ENCODE measurements at places on chromosomes 16 and 17. TPM values are rescaled to one million over a fixed set of nuclear protein-coding genes. Genes with fewer than 3 reads are reported as not detected.

EPN3 gene
- total RNA-seq, result 20.9 TPM

HS3ST3B1 gene
- total RNA-seq, result 0.21 TPM

MSI2 gene
- total RNA-seq, result 35.7 TPM

CCL17 gene
- not detected for total RNA-seq

BCO1 gene
- not detected for total RNA-seq

APOH gene
- total RNA-seq, result not detected

CMC2 gene
- 40.7 TPM for total RNA-seq

CLEC19A gene
- not detected for total RNA-seq

HOXB1 gene
- total RNA-seq, result not detected

CD300A gene
- not detected for total RNA-seq

TERB1 gene
- total RNA-seq, result under 0.01 TPM

NPIPB13 gene
- total RNA-seq, result under 0.01 TPM

PPM1D gene
- 5.3 TPM for total RNA-seq

All from nasal cavity respiratory epithelium epithelial cell of viscerocranial mucosa (primary cell).